ENCODE measurements at places on chromosomes 11 and 22.
A peak's percentile ranks its signal among the peaks of the same experiment; 100 is the strongest.

DNA sequence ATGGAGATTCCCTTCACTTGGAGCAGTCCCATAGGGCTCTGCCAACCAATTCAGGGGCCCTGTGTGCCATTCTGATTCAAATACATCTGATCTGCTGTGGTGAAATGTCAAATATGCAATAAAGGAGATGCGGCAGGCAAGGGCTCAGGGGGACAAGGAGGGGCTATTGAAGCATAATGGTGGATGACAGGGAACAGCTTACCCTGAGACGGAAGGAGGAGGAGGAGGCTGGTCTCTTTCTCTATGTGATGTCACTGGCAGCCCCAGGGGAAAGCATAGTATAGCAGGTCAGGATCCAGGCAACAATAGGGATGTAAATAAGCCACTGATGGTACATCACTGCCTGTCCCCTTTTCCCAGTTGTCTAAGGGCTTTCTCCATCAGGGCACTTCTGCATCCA is 350.9 kb upstream of the SYN3 start:
- H3K4me3 ChIP-seq, result no peak overlapping the region
- H3K36me3 ChIP-seq, result no peaks in the 10 kb centered on the region
- no peaks in the 10 kb centered on the region for H3K27me3 ChIP-seq
- no peak for DNase-seq
- H3K4me1 ChIP-seq, result no peaks in the 10 kb centered on the region

GRCh38 chr11:59849129-59849528 is 3.8 kb upstream of the CBLIF start:
- peaks cover 6% of the 10 kb centered on the region for H3K27me3 ChIP-seq
- H3K4me1 ChIP-seq, result no peaks in the 10 kb centered on the region
- no peak overlapping the region for H3K27ac ChIP-seq
- H3K36me3 ChIP-seq, result no peaks in the 10 kb centered on the region

DNA sequence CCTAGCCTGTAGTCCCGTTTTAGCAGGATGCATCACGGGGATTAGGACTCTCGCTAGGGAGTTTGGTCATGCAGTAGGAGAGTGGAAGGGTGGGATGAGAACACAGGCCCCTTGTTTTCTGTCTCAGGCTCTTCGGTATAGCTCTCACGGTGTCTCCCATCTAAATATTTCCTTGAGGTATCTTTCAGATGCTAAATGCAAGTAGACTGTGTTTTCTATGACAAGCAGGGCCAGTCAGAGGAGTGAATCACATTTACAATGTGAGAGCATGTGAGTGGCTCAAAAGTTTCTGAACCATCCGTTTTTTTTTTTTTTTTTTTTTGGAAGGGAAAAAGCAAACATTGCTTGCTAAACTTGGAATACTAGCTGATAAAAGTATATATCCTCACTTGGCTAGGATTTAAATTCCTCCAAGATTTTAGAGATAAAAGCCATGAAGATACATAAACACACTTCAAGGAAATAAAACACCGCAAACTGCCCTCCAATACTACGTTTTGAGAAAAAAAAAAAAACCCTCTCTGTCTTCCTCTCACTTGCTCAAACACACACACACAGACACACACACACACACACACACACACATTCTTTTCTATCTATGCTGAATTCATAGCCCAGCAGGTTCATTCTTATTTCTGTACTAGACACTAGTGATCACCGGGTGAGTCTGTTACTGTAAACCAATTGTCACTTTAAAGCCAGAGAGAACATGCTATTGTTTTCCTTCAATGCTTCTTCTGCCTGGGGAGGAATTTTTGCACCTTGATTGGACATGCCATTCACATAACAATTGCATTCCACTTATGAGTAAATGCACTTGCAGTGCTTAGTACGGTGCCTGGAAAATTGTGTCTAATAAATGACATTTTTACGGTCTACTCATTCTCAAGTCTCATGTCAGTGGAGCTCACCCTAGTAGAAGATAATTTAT is 224.6 kb upstream of the CCDC90B start:
- H3K36me3 ChIP-seq, result no peaks in the 10 kb centered on the region
- no peak overlapping the region for H3K27ac ChIP-seq
- no peak for DNase-seq

DNA sequence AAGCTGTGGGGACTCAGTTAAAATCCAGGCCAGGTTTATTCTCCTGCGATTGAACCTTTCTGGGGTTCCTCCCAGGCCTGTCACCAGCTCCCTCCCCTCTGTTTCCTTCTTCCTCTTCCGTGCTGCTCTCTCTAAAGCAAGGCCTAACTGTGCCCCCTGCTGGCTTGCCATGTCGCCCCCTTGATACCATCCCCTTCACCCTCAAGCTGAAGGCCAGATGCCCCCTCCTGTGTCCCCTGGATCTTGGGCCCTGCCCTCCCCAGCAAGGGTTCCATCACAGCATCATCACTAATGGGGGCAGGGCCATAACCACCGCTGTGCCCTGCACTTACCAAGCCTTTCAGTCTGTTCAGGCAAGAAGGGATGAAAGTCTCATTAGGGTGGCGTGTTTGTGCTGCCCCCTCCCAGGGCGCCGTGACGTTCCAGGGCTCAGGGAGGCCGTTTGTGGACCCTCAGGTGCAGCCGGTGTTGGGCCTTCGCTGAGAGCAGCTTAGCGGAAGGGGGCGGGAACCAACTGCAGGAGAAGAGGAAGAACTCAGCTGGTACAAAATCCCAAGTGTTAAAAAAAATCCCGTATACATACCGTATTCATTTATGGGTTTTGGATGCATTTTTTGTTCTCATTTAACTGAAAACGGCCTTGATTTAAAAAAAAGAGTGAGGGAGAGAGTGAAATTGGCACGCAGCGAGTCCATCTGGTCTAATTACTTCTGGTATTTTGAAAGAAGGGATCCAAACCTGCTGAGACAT is 69.9 kb downstream of the MPPED1 start:
- DNase-seq, result no peak
- peak overlapping the region; percentile 64 for H3K4me3 ChIP-seq
- no peaks in the 10 kb centered on the region for H3K36me3 ChIP-seq
- H3K4me1 ChIP-seq, result peaks cover 11% of the 10 kb centered on the region
- H3K27ac ChIP-seq, result peak overlapping the region; percentile 88

DNA sequence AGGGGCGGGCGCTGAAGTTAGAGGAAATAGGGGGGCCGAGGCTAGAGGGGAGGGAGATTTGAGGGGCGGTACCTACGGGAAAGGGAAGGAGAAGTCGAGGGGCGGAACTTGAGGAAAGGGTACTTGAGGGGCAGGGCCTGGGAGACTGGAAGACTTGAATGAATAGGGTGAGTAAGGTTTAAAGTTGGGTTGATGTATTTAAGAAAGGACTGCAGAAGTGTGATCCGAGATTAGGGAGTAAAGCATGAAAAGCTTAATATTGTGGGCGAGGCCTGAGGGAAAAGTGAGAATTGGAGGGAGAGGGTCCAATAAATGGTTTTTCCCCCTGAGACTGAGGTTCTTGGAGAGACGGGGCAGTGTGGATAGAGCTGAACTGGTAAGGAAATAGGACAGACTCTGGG is 723 bp downstream of the HSCB start:
- H3K4me3 ChIP-seq, result peak overlapping the region; percentile 86
- peak overlapping the region; percentile 70 for H3K27ac ChIP-seq
- peaks cover 11% of the 10 kb centered on the region for H3K36me3 ChIP-seq
- peaks cover 39% of the 10 kb centered on the region for H3K4me1 ChIP-seq
- no peak for DNase-seq

DNA sequence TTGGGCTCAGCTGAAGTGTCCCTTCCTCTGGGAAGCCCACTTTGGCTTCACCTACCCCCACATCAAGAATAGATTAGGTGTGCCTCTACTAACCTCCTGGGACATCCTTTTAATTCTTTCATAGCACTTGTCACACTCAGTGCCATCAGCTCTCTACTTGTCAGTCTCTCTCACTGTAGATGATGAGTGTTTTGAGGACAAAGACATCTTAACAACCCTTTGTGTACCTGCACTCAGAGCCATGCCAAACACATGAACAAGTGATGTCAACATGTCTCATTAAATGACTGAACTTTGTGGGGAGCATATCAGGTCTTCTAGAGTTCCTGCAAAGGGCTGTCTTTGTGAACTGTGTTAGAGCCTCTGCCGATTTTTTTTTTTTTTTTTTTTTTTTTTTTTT is 87.0 kb upstream of the AMOTL1 start:
- H3K4me1 ChIP-seq, result no peaks in the 10 kb centered on the region
- peaks cover 3% of the 10 kb centered on the region for H3K27me3 ChIP-seq
- no peak overlapping the region for H3K4me3 ChIP-seq
- H3K36me3 ChIP-seq, result no peaks in the 10 kb centered on the region
- DNase-seq, result no peak

- no peaks in the 10 kb centered on the region for H3K4me1 ChIP-seq
- no peaks in the 10 kb centered on the region for H3K27me3 ChIP-seq
- H3K36me3 ChIP-seq, result no peaks in the 10 kb centered on the region
- no peak overlapping the region for H3K27ac ChIP-seq
Measured at GRCh38 chr22:45890351-45890635, 86.7 kb downstream of the WNT7B start.

- peaks cover 27% of the 10 kb centered on the region for H3K27me3 ChIP-seq
- no peaks in the 10 kb centered on the region for H3K36me3 ChIP-seq
- H3K4me1 ChIP-seq, result peaks cover 8% of the 10 kb centered on the region
- no peak overlapping the region for H3K27ac ChIP-seq
- H3K4me3 ChIP-seq, result no peak overlapping the region
Measured at GRCh38 chr22:29158546-29158945, 47.1 kb upstream of the EMID1 start.

DNA sequence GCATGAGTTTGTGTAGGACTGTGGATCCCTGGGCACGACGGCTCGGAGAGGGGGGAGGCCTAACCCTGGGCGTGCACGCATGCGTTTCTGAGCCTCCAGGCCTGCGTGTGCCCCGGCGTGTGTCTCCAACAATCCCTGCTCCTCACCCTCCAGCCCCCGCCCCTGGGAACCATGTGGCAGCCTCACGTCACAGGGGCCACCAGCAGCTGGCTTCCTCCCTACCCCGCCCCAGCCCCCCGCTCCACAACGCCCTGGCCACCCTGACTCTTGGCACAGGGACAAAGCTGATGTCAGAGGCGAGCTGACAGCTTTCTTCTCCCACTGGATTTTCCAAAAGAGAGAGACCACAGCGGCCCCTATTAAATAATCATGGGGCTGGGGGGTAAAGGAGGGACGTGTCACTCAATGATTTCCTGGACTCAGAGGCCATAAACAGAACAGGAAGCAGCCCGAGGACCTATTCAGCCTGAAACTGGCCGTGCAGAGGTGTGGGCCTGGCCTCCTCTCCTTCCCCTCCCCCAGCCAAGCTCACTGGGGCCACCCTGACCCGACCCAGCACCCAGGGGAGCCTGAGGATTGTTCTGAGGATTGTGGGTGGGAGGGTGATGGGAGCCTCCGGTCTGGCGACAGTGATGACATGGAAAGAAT is 6.8 kb upstream of the LIF start:
- peaks cover 41% of the 10 kb centered on the region for H3K4me1 ChIP-seq
- H3K27me3 ChIP-seq, result no peaks in the 10 kb centered on the region
- H3K27ac ChIP-seq, result peak overlapping the region; percentile 9
- no peak for DNase-seq

GRCh38 chr11:7353100-7353499 is 101.4 kb downstream of the SYT9 start:
- no peak overlapping the region for H3K4me3 ChIP-seq
- no peak for DNase-seq
- no peaks in the 10 kb centered on the region for H3K36me3 ChIP-seq
- H3K27ac ChIP-seq, result no peak overlapping the region
- H3K27me3 ChIP-seq, result no peaks in the 10 kb centered on the region

DNA sequence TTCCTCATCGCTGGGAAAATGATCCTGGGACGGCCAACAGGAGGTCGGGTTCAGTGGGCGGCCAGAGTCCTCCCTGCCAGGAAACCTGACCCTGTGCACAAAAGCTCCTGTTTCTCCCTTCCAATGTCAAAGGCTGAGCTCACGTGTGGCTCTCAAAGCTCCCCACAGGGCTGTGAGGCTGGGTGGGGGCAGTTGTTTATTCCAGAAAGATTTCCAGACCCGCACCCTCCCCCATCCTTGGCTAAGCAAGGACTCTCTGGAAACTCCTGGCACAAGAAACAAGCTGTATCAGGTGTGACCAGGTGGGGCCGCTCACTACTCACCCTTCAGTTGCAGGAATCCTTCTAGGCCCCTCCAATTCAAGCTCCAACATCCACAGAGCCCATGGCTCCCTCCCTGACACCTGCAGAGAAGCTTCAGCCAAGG is 131.9 kb downstream of the SHANK2 start:
- no peak for DNase-seq
- H3K27ac ChIP-seq, result no peak overlapping the region
- H3K27me3 ChIP-seq, result no peaks in the 10 kb centered on the region
- H3K4me1 ChIP-seq, result no peaks in the 10 kb centered on the region
- H3K36me3 ChIP-seq, result no peaks in the 10 kb centered on the region

DNA sequence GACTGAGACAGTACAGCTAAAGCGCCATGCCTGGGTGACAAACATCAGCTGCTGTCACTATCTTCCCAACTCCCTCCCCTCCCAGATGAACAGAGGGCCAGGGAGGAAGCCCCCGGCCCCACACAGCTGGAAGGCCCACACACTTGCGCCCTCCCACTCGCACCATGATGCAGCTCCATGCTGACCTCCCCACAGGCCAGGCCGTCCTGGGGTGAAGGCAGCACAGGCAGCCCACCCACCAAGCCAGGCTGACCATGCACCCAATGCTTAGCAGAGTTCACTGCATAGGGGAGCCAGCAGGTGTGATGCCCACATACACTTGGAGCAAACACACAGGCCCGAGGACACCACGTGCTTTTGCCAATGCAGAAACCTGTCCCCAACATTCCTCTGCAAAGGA is 22.1 kb downstream of the LRFN4 start:
- H3K27ac ChIP-seq, result no peak overlapping the region
- H3K4me3 ChIP-seq, result no peak overlapping the region
- peaks cover 15% of the 10 kb centered on the region for H3K4me1 ChIP-seq
- peaks cover 3% of the 10 kb centered on the region for H3K27me3 ChIP-seq
- H3K36me3 ChIP-seq, result no peaks in the 10 kb centered on the region

DNA sequence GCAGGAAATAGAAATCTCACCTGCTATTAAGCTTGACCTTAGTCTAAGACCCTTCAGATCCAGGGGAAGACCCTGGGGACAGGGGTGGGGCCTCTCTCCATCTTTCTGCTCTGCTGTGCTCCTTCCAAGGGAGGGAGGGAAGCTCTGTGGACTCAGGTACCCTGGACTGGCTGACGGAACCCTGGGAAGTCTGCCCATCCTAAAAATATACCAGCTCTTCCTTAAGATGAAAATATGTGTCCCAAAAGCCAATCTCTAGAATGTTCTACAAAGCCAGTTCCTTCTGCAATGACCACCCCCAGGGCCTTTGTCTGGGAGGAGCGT is 73.7 kb downstream of the RTL6 start:
- H3K4me1 ChIP-seq, result no peaks in the 10 kb centered on the region
- no peak for DNase-seq
- no peaks in the 10 kb centered on the region for H3K36me3 ChIP-seq
- no peak overlapping the region for H3K4me3 ChIP-seq
- H3K27ac ChIP-seq, result no peak overlapping the region

- DNase-seq, result no peak
- H3K27ac ChIP-seq, result no peak overlapping the region
- no peaks in the 10 kb centered on the region for H3K36me3 ChIP-seq
- H3K27me3 ChIP-seq, result peaks cover 2% of the 10 kb centered on the region
Measured at GRCh38 chr11:33402066-33402465, 144.9 kb downstream of the HIPK3 start.

Measured in activated T-helper 1 cell treated with anti-CD3 and anti-CD28 coated beads, Interleukin-12 subunit alpha, Interleukin-12 subunit beta, Interleukin-2, Interleukin-4 antibody, amounts not matched to agents 30 ng/mL and 10 ng/mL and 1 ng/mL, durations not matched to agents 14 hours and 24 hours and 36 hours (primary cell).